ENCODE measurements at places on chromosomes 13 and 19. TPM values are rescaled to one million over a fixed set of nuclear protein-coding genes. Genes with fewer than 3 reads are reported as not detected.

The PCDH9 gene
- total RNA-seq: 64.4 TPM

The SLC5A5 gene
- total RNA-seq: 2.9 TPM

The DACH1 gene
- 14.7 TPM for total RNA-seq

The CGB5 gene
- not detected for total RNA-seq

The CCL25 gene
- 1.2 TPM for total RNA-seq

The RASAL3 gene
- total RNA-seq: 0.41 TPM

The PSG11 gene
- total RNA-seq: not detected

The STAP2 gene
- 0.82 TPM for total RNA-seq

- no peak for DNase-seq
Observed at GRCh38 chr13:51122868-51123566, 11.9 kb upstream of the C13orf42 start.

DNA sequence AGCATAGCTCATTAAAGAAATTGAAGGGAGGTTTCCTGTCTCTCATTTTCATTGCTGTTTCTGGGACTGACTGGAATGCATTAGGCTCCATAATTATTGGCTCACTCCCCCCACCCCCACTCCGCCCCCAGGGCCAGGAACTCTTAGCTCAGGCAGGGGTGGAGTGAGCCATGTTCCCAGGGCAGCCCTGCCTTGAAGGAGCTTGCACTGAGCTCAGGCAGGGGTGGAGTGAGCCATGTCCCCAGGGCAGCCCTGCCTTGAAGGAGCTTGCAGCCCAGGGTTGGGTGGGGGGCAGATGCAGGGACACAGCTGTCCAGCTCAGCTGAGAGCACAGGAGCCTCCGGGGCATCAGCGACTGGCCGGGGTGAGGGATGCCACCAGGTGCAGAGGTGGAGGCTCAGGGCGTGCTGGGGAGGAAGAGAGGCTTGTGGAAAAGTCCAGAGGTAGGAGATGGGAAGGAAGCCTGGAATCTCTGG, 39.1 kb upstream of the TFDP1 start:
- no peak for DNase-seq

DNA sequence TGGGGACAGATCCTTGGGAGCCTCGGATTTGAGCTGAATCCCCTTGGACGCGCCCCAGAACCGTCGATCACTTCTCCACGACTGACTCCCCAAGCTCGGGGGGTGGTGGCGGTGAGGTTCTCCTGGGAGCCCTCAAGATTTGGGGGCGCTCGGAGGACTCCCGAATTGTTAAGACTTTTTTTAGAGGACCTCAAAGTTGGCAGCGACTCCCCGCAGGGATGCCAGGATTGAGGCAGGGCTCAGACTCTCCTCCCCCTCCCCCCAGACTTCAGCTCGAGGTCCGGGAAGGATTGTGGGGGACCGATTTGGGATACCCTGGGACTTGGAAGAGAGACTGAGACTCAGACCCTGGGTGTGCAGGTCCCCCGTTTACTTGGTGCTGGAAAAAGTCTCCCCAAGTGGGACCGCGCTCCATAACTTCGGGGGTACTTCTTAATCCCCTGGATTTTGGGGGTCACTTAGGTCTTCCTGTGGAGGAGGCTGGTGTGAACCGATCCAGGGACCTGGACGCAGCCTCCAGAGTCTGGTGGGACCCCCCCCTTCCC, 665 bp downstream of the VASP start:
- DNase-seq: no peak

DNA sequence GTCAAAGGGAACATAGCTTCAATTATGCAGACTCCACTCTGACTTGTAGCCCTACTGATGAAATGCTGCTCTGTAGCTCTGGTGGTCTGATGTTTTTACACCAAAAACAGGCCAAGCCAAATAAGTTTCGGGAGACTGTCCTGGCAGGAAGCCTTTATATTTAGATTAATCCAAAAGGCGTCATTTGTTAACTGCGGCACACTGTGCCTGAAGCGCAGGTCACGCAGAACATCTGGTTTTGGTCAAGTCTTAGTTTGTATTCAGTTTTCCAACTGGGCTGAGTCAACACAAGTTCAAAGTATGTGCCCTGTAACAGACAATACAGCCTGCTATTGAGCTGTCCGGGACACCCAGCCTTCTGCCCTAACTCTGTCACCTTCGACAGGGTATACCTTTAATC, 154.6 kb upstream of the IPO5 start:
- DNase-seq: no peak

DNA sequence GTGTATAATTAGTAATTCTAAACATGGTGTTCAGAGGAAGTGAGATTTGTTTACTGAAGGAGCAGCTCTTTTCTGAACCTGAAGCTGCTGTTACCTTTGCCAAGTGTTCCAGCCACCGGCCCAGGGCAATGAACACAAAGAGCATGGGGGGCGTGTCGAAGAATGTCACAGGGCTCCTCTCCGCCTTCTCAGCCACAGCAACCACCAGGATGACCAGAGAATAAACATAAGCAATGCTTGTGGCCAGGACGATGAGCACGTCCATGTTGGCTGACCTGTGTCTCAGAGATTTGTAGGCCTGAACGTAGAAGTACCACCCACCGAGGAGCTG, 53.1 kb downstream of the ATP7B start:
- DNase-seq: no peak

GRCh38 chr13:102035969-102036368, 365.9 kb downstream of the FGF14 start:
- no peak for DNase-seq

DNA sequence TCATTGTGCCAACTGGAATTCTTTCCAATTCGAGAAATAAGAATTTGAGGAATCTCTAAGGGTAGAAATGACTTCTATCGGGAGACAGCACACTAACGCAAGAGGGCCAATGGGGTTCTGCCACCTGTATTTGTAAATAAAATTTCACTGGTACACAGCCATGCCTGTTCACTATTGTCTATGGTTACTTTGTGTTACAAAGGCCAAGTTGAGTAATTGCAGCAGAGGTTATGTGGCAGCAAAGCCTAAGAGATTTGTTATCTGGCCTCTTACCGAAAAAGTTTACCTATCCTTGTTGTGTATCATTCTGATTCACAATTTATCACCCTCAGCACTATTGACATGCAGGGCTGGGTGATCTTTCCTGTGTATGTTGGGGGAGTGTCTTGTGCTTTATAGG, 278.0 kb downstream of the KLF5 start:
- DNase-seq: no peak

GRCh38 chr19:8806661-8807060, 25.4 kb downstream of the ZNF558 start:
- no peak for DNase-seq

DNA sequence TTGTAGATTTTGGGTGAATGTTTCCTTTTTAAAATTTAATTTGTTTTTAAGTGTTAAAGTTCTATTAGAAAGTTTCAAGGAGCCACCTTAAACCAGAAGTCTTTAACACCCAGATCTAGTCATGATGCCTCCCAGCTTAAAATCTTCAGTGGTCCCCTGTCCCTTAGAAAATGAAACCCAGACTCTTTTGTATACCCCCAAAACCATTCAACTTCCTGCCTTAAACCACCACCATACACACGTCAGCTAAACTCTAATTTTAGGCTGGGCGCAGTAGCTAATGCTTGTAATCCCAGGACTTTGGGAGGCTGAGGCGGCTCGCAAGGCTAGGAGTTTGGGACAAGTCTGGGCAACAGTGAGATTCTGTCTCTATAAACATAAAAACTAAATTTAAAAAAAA, 37.9 kb downstream of the N4BP2L1 start:
- no peak for DNase-seq

- DNase-seq: no peak
Observed at GRCh38 chr13:78198821-78199220, 280.2 kb upstream of the EDNRB start.

- no peak for DNase-seq
Observed at GRCh38 chr19:50250450-50251136, 47.2 kb downstream of the MYH14 start.
